GM23338 (cell line): ENCODE measurements at places on chromosomes 7 and 10. TPM values are rescaled to one million over a fixed set of nuclear protein-coding genes. Genes with fewer than 3 reads are reported as not detected.

DNA sequence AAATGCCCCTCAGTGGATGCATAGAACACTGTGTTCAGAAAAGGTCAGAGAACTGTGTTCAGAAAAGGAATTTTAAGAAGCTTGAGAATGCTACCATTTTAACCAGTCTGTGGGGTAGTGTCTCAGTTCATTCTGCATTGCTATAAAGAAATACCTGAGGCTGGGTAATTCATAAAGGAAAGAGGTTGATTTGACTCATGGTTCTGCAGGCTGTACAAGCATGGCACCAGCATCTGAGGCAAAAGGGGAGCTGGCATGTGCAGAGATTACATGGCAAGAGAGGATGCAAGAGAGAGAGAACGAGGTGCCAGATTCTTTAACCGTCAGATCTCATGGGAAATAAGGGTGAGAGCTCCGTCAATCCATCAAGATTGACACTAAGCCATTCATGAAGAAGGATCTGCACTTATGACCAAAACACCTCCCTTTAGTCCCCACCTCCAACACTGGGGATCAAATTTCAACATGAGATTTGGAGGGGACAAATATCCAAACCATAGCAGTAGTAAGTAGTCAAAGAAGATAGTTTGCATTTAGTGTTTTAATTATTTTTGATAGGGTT, 119.8 kb downstream of the FAM107B start:
- peaks cover 7% of the 10 kb centered on the region; the same call in 1 of the 2 replicates for H3K4me1 ChIP-seq
- no peak for DNase-seq
- H3K4me3 ChIP-seq = no peak overlapping the region

GRCh38 chr7:33258491-33258951, 129.2 kb downstream of the BBS9 start:
- DNase-seq = no peak
- H3K4me1 ChIP-seq = peaks cover 28% of the 10 kb centered on the region
- no peak overlapping the region for H3K27ac ChIP-seq
- no peak overlapping the region for H3K4me3 ChIP-seq
- no peaks in the 10 kb centered on the region for H3K27me3 ChIP-seq

DNA sequence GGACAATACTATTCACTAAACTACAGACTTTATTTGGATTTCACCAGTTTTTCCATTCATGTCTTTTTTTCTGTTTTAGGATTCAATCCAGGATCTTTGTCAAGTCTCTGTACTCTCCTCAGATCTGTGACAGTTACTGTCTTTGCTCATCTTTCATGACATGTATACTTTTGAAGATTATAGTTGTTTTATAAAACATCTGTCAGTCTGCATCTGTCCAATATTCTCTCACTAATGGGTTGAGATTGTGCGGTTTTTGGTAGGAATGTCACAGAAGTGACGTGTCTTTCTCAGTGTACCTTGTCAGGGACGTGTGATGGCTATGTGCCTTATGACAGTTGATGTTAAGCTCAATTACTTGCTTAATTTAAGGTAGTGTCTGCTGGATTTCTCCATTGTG, 124.9 kb upstream of the TPK1 start:
- no peaks in the 10 kb centered on the region for H3K27me3 ChIP-seq
- peaks cover 13% of the 10 kb centered on the region for H3K4me1 ChIP-seq
- H3K36me3 ChIP-seq = no peaks in the 10 kb centered on the region
- no peak overlapping the region for H3K4me3 ChIP-seq
- H3K27ac ChIP-seq = no peak overlapping the region

ZNF438 gene
- total RNA-seq = 0.74 and 0.94 TPM in 2 replicates

CASP2 gene
- total RNA-seq = 15.7 and 21.8 TPM in 2 replicates

DNA sequence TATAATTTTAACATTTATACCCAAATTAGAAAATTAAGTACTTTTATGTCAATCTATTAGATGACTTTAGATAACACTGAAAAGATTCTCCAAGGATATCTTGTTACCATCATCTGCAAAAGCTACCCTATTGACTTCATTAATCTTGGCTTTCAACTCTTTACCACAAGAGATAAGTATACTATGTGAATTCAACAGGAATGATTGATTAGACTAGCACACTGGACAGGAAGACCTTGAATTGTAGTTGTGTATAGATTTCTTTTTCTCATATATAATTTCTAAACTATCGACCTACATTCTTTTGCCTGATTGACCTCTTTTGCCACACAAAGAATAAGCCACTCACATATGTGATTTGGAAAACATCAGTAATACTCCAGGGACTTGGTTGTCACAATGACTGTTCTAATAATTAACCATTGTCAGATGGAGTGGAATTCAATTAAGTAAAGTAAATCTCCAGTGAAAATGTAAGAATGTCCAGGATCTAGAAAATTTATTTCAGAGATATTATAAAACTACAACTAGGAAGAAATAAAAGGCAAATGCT, 1132.0 kb downstream of the SORCS1 start:
- DNase-seq = no peak
- no peaks in the 10 kb centered on the region for H3K36me3 ChIP-seq
- H3K4me1 ChIP-seq = no peaks in the 10 kb centered on the region
- H3K4me3 ChIP-seq = no peak overlapping the region

AGBL3 gene
- total RNA-seq = 3.2 and 4.5 TPM in 2 replicates

DNA sequence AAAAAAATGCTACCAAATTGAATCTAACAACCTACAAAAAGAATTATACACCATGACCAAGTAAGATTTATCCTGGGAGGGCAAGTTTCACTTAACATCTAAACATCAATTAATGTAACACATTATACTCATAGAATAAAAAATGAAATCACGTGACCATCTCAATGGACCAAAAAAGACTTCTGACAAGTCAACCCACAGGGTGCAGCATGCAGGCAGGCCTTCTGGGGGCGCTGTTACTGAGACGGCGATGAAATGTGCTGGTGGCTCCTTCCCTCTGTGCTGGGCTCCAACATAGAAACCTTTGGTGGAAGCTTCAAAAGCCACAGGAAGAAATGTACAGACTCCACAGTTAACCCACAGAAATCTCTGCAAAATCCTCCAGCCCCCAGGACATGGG, 103.1 kb downstream of the INHBA start:
- no peaks in the 10 kb centered on the region for H3K4me1 ChIP-seq
- H3K36me3 ChIP-seq = no peaks in the 10 kb centered on the region
- H3K27me3 ChIP-seq = no peaks in the 10 kb centered on the region

GRCh38 chr7:136685501-136686173, 182.8 kb upstream of the CHRM2 start:
- H3K27me3 ChIP-seq = no peaks in the 10 kb centered on the region
- no peak overlapping the region for H3K27ac ChIP-seq
- no peak overlapping the region for H3K4me3 ChIP-seq
- H3K36me3 ChIP-seq = no peaks in the 10 kb centered on the region

DNA sequence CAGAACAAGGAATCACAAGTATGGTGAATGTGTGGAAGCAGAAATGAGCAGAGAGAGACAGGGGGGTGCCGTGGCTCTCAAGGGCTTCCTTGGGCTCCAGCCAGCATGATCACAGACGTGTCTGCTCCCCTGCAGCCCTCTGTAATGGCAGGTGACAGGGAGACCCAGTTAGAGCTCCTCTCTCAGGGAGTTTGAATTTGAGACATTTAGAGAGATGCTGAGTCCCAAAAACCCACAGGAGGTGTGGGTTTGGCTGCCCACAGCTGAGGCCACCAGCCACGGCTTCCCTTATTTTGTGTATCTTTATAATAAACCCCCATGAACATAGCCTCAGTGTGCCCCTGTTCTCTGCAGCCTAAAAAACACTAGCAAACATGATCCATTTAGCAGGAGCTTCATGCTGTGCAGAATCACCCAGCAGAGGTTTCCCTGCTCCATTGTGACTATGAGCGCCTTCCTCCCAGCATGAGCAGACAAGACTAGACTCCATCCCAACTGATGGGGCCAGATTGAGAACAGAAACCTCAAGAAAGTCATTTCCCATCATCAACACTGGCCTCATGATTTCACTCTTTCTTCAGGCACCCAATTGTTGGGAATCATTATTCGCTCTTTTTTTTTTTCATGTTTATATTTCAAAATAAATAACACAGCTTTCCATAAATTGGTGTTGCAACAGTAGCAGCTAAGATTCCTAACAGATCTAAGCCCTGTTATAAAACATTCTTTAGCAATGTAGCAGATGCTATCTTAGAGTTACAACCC, 13.4 kb downstream of the NOD1 start:
- no peak overlapping the region for H3K4me3 ChIP-seq
- H3K36me3 ChIP-seq = no peaks in the 10 kb centered on the region
- DNase-seq = no peak

DNA sequence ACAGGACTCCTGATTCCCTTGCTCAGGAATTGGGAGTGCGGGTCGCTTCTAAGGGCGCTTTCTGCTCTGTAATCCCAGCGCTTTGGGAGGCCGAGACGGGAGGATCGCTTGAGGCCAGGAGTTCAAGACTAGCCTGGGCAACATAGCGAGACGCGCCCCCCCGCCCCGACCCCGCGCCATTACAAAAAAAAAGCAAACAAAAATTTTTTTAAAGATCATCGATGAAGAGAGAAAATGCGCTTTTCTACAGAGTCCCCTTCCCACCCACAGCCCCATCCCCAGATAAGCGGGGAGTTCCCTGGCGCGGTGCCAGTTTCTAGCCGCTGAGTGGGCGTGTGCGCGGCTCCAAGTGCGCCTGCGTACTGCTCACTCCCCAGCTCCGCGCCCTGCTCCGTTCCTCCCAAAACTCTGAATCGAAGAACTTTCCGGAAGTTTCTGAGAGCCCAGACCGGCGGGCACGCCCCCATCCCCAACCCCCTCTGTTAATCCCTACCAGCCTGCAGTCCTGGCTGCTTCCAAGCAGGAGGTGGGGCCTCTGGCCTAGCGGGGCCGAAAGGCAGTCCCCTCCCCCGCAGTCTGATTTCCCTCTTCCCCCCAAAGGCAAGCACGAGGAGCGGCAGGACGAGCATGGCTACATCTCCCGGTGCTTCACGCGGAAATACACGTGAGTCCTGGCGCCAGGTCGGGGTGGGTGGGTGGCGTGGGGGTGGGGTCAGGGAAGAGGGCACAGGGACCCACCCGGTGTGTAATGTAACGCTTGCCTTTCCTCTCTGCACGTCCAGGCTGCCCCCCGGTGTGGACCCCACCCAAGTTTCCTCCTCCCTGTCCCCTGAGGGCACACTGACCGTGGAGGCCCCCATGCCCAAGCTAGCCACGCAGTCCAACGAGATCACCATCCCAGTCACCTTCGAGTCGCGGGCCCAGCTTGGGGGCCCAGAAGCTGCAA, 1.0 kb downstream of the HSPB1 start:
- peak; percentile 98 for DNase-seq
- H3K36me3 ChIP-seq = no peaks in the 10 kb centered on the region
- H3K4me3 ChIP-seq = peak overlapping the region; percentile 81
- peaks cover 13% of the 10 kb centered on the region for H3K27me3 ChIP-seq
- peaks cover 17% of the 10 kb centered on the region; the same call in 1 of the 2 replicates for H3K4me1 ChIP-seq
- no peak overlapping the region for H3K27ac ChIP-seq

NT5C3A gene
- total RNA-seq = 28.5 and 36.8 TPM in 2 replicates

ST8SIA6 gene
- 2.3 TPM in 2 replicates for total RNA-seq

SLC25A40 gene
- total RNA-seq = 15.7 and 30.7 TPM in 2 replicates

DNA sequence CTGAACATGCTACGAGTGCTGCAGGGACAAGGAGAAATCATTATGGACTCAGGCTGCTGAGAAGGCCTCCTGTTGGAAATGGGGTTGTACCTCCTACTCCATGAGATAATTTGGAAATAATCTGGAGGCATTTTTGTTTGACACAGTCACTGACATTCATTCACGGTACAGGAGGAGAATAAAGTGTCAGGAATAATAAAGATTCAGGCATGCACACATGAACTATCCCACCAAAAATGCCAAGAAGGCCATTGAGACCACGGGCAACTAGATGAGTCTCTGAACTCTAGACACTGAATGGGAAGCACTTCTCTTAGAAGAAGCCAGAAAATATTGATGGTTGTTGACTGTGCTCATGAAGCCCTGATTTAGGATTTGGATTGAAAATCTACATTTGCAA, 220.9 kb upstream of the HABP2 start:
- H3K27ac ChIP-seq = no peak overlapping the region
- no peaks in the 10 kb centered on the region for H3K4me1 ChIP-seq
- H3K4me3 ChIP-seq = no peak overlapping the region
- DNase-seq = no peak
- H3K27me3 ChIP-seq = no peaks in the 10 kb centered on the region

DNA sequence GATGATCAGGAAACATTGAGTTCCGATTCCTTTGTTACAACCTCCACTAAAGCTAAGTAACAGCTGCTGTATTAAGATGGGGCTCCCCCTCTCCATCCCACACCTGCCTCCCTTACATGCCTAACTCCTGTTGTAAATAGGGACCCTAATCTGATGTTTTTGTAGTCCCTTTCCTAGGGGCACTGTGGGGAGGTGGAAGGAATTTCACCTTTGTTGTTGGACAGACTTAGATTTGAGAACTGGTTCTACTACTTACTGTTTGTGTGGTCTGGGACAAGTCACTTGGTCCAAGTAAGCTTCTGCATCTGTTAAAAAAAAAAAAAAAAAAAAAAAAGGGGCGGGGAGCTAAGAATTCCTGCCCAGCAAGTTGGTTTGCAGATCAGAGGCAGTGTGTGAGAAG, 42.6 kb downstream of the KIAA1217 start:
- peak; percentile 83 for DNase-seq
- peaks cover 33% of the 10 kb centered on the region for H3K4me1 ChIP-seq
- no peak overlapping the region for H3K4me3 ChIP-seq
- H3K27ac ChIP-seq = peak overlapping the region; percentile 1; the same call in 1 of the 2 replicates

DNA sequence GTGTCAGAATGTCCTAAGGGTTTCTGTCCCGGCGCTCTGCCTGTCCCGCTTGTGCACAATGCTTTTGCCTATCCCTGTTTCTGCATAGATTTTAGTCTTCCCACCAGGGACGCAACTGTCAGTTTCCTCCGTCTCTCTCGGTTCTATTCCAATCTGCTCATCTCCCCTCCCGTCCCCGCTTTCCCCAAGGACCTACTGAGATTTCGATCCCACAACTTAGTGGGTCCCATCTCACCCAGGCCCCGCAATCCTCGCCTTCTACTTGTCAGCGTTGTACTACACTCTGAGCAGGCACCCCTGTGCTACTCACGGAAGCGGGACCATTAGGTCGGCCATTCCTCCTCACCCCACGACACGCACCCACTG, 519 bp upstream of the ZNF655 start:
- H3K36me3 ChIP-seq = peaks cover 18% of the 10 kb centered on the region; the same call in 1 of the 2 replicates
- peak overlapping the region; percentile 99 for H3K4me3 ChIP-seq
- no peaks in the 10 kb centered on the region for H3K27me3 ChIP-seq
- H3K4me1 ChIP-seq = peaks cover 7% of the 10 kb centered on the region
- peak; percentile 52 for DNase-seq

DNA sequence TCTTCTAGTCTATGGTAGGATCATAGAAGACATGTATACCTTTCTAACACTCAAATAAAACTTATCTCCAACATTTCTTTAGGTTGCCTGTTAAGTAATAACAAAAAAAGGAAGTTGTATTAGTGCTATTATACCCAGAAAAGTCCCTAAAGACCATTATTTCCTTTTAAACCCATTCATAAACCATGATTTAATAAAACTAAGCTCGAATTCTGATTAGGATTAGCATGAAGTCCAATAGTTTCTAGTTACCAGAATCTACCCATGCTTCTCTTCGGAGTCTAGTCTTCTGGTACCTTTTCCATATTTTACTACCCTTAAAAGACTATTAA, 62.7 kb downstream of the USP6NL start:
- H3K27ac ChIP-seq = no peak overlapping the region
- H3K4me1 ChIP-seq = peaks cover 13% of the 10 kb centered on the region
- no peak for DNase-seq
- no peaks in the 10 kb centered on the region for H3K36me3 ChIP-seq
- H3K27me3 ChIP-seq = no peaks in the 10 kb centered on the region
